Fibroblast of skin of abdomen (primary cell): ENCODE measurements at places on chromosomes 2 and 18.

DNA sequence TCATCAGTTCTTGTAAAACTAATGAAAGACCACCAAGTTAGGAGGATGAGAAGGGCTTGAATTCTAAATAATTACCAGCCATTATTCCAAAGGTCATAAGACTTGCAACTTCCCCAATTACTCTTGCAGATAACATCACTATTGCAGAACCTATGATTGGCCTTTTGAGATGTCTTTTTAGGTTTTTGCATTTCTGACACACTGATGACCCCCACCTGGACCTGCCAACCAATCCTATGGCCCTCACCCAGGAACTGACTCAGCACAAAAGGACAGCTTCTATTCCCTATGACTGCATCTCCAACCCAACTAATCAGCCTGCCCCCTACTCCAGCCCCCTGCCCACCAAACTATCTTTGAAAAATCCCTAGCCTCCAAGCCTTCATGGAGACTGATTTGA is 111.5 kb upstream of the COPS8 start:
- no peak for DNase-seq

GRCh38 chr18:38444971-38445803 is 879.6 kb upstream of the CELF4 start:
- no peak for DNase-seq

GRCh38 chr2:230696670-230697069 is 16.0 kb upstream of the CAB39 start:
- DNase-seq = no peak

GRCh38 chr2:55009277-55010060 is 40.8 kb downstream of the RTN4 start:
- DNase-seq = no peak

DNA sequence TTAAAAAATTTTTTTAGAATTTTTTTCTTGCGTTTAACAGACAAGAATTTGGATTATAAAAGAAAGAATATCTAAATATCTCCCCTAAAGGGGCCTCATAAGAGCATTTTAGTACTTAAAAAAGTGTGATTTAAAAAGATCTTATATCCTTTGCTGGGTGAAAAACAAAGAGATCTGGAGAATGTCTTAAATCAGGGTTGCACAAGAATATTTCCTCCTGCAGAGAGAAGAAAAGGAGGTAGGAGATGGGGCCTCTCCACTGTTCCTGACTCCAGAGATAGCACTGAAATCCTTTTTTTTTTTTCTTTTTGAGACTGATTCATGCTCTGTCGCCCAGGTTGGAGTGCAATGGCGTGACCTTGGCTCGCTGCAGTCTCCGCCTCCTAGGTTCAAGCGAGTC is 68.5 kb upstream of the OSR1 start:
- DNase-seq = no peak

DNA sequence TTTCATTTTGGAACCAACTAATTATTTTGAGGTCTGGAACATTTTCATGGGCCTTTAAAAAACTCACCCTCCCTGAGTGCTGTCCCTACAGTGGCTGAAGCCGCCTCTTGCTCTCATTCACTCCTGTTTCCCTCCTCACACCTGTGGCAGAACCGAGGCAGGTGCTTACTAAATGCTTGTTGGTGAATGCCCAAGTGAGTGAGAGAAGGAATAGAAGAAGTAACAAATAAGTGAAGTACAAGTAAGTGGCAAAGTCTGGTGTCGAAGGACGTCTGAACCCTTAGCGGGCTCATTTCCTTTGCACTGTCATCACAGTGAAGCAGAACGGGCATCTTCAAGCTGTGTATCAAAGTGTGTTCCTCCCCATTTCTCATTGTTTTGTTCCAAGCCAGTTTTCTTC is 135.2 kb downstream of the RHBDD1 start:
- no peak for DNase-seq

GRCh38 chr2:240915526-240916341 is 9.6 kb downstream of the CROCC2 start:
- DNase-seq = no peak

GRCh38 chr2:72897785-72898584 is 10.8 kb downstream of the SPR start:
- DNase-seq = no peak

GRCh38 chr2:204175552-204176271 is 239.1 kb downstream of the ICOS start:
- DNase-seq = no peak

GRCh38 chr2:82675186-82675585 is 1783.9 kb downstream of the SUCLG1 start:
- DNase-seq = peak; percentile 30

DNA sequence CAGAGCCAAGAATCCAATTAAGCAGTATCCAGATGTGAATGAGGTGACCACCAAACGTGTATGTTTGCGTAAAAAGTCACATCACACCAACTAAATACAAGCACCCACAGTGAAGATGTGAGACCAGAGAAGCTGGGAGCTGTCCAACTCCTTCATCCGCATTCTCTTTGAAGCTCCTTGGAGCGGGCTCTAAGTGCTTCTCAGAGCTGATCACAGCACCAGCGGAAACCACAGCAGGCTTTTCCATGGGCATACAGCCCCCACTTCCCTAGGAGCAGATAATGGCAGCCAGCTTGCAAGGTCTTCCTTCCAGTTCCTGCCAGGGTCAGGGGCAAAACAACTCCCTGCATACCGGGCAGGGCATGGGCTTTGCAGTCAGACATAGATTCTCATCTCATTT is 36.4 kb downstream of the REEP1 start:
- peak; percentile 7 for DNase-seq

GRCh38 chr2:43021791-43022509 is 204.5 kb downstream of the ZFP36L2 start:
- no peak for DNase-seq
